Stimulated activated naive CD4-positive, alpha-beta T cell treated with Interleukin-2 at 50 U/mL for 16 hours (primary cell): ENCODE measurements at places on chromosomes 16 and 17.

GRCh38 chr17:29393436-29393835 is 3.3 kb downstream of the TAOK1 start:
- DNase-seq: no peak

DNA sequence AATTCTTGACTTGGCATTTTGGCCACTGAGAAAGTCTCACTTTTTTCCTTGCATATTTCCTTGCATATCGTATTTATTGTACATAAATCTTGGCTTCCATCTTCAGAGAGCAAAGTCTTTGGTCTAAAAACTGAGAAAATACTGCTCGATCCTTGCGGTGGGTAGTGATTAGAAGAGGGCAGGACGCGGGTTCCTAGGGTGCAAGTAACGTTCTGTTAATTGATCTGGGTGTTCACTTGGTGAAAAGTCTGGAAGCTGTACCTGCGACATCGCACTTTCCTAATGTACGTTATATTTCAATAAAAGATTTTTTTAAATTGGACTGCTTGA is 758 bp upstream of the UBALD2 start:
- DNase-seq: no peak

- no peak for DNase-seq
These were observed 240.5 kb upstream of the KCNJ16 start for GRCh38 chr17:69834494-69834893.

DNA sequence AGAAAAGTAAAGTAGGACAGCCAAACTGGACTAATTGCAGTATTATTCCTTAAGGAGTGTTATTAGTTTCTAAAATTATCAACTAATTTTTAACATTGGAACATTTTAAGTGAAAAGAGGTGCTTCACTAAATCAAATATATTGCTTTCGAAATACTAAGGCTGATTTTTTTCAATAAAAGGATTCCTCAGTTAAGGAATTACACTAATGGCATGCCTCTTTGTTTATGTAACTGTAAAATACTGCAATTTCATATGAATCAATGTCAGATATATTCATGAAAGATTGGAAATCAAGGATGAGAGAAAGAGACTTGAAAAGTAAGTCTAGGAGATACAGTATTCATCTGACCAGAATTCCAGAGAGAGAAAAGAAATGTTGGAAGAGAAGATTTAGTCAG is 129.8 kb downstream of the TANC2 start:
- no peak for DNase-seq

DNA sequence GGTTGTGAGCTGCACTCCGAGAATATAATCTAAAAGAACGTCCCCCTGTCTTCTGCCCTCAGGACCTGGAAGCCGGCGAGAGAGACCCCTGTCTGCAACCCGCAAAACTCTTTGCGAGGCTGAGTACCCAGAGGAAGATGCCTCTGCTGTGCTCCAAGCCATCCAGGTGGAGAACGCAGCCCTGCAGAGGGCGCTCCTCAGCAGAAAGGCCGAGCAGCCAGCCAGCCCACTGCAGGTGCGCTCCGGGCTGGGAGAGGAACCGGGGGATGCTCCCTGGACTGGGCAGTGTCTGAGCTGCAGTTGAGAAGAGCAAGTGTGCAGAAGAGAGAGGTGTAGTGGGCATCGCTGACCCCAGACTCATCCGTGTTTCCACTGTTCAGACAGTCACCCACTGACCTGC is 148.3 kb downstream of the KATNIP start:
- DNase-seq: no peak

DNA sequence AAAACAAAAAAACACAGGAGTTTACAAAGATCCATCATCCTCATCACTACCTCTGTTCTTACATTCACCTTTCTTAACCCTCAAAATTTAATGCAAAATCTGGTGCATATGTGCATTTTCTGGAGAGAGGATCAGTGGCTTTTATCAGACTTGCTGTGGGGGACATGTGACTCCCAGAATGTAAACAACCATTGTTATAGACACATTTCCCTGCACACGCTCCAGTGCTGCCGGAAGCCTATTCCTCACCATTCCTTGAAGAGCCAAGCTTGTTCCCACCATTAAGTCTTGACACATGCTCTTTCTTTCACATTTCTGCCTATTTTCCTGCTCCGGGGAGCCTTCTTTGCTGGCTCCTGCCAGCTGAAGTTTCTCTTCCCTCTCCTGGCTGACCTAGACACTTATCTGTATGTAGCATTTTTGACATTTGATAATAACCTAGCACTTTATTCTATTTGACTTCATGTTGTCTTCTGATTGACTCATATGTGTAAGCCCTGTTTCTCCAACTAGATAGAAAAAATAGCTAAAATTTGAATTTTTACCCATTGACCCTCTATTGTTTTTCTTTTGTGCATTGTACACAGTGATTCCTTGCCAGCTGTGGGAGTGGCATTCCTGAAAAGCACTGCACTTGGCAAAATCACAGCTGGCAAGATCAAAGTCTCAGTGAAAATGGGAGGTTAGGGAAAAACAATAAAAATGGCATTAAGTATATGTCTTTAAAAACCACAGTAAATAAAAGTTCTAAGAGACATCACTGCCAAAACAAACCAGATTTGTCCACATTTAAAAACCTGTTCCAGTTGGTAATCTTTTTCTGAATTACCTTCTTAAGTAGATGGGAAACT is 76.8 kb upstream of the CIBAR2 start:
- no peak for DNase-seq

DNA sequence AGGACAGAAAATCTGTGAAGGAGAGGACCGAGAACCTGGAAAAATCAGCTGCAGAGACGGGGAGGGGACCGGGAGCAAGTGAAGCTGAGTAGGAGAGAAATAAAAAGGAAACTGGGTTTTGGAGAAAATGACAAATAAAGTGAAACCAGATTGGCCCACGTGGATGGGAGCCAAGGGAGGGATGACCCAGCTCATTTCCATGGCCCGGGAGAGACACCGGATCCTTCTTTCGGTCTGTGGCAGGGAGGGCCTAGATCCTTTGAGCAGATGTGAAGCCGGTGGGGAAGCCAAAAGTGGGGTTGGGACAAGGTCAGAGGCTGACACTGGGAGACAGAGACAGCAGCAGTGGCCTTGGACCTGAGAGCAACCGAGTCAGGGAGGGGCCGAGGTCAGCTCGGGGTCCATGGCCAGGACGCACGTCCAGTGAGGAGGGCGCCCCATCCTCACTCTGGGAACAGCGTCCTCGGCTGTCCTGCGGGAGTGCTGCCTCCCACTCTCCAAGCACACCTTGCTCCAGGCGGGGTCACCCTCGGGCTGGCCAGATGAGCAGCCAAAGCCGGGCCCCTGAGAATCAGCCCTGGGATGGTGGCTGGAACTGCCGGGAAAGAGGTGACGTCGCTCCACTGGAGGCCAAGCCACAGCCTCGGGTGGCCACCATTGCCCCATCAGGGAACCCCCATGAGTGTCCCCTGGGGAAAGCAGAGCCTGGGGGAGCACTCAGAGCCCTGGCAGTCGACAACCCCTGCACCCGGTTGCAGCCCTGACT is 50.8 kb upstream of the CDR2 start:
- DNase-seq: no peak

DNA sequence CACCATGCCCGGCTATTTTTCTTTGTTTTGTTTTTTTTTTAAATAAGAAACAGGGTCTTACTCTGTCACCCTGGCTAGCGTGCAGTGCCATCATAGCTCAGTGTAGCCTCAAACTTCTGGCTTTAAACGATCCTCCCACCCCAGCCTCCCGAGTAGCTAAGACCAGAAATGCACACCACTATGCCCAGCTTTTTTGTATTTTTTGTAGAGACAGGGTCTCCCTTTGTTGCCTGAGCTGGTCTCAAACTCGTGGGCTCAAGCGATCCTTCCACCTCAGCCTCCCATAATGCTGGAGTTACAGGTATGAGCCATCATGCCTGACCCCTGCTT is 59.7 kb downstream of the WWP2 start:
- no peak for DNase-seq

DNA sequence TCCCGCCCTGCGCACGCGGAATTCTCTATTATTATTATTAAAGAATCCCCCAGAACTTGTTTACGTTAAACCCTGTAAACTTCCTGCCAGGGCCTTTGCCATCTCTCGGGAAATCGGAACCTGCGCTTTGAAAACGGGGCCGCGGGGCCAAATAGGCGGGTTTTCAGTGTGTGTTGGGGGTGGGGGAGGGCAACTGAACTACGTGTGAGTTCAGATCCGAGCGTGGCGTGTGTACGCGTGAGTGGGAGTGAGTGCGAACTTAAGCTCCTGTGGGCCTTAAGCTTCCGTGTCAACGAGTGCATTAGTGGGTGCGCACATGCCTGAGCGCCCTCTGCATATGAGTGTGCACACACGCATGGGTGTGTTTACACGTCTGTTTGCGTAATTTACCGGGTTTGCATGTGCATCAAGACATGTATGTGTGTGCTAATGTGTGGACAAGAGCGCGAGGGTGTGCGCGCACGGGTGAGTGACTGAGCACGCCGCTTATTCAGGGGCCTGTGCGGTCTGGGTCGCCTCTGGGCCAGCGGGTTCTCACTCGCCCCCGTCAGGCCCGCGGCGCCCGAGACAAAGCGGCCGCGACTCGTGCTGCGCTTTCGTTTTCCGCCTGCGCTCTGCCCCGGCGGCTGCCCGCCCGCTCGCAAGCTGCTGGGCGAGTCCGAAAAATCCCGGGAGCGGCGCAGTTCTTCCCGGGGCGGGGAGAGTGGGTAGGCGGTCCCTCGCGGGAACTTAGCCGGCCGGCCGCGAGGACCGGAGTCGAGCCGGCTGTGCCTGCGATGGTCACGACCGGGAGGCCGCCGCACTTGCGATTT is 1.2 kb upstream of the FOXF1 start:
- DNase-seq: no peak

- DNase-seq: no peak
These were observed 20.1 kb upstream of the RAI1 start for GRCh38 chr17:17661134-17661533.

GRCh38 chr17:54524501-54524900 is 376.2 kb upstream of the TOM1L1 start:
- no peak for DNase-seq

DNA sequence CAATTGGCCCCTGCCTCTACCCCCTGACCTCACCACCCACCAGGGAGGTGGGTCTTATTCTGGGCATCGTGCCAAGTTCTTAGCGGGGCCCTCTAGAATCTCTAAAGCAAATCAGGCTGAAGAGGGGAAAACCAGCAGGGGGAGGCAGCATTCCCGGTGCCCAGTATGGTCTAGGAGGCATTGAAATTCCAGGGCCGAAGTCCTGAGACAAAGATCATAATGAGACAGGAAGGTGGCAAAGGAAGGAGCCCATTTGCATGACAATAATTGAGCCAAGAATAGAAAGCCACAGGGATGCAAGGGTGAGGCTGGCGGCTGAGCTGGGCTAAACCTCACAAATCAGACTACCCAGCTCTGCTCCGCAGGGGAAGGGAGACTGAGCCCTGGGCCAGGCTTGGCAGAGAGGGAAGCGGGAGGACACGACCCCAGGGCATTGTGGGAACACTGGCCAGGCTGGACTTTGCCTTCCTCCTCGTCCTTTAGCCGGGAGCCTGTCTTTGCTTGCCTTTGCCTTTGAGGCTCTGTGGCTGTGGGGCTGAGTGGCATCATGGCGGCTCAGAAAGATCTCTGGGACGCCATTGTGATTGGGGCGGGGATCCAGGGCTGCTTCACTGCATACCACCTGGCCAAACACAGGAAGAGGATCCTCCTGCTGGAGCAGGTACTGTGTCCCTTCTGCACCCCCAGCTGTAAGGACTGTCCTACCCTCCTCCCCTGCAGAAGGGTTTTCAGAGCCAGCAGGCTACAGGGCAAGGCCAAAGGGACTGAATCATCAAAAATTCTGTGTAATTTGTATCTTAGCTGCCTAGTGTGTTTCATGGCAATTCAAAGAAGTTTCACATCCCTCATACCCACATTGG is at the start of gene PIPOX:
Gene PIPOX, plus strand, starts transcription at position 463 of the 860 bp plus-strand sequence. Its CDS starts 85 bp downstream, at position 548.
- no peak for DNase-seq

GRCh38 chr16:75588716-75589115 is 22.5 kb downstream of the GABARAPL2 start:
- DNase-seq: no peak

DNA sequence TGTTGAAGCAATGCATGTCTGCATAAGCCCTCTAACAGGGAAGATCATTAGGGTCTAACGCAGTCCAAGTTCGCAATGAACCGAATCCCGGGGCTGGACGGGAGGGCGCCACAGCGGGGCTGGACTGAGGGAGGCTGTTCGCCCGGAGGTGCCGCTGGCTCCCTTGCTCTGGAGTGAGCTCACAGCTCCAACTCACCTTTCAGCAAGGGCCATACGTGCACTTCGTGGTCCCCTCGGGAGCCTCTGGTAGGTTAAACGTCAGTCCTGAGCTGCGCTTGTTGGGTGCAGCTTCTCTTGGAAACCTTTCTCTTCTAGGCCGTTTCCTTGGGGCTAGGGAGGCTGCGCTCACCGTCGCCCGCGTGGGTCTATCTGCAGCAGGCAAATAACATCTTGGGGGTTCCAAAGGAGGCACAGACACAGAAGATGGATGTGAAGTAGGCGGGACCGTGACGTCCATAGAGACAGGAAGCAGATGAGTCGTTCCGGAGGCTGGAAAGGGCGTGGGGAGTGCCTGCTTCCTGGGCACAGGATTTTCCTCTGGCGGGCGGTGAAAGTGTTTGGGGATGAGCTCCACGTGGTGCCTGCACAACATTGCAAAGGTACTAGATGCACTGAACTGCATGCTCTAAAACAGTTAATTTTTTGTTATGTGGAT is 21.9 kb downstream of the ATP2C2 start:
- DNase-seq: no peak

- DNase-seq: peak; percentile 30
These were observed 3.1 kb downstream of the RNF227 start for GRCh38 chr17:7912927-7913524.

DNA sequence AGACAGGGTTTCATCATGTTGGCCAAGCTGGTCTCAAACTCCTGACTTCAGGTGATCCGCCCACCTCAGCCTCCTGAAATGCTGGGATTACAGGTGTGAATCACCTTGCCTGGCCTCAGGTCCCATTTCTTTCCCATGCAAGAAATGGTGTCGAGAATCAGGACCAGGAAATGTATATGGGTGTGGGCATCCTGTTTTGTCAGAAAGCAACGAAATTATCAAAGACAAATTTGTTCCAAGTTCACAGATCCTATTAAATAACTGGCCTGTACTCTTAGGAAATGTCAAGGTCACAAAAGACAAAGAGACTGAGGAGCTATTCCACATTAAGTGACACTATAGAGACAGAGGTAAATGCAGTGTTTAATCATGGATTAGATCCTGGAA is 17.1 kb upstream of the ST6GALNAC1 start:
- no peak for DNase-seq

- DNase-seq: no peak
These were observed 51.1 kb upstream of the SLC47A1 start for GRCh38 chr17:19482576-19482975.

DNA sequence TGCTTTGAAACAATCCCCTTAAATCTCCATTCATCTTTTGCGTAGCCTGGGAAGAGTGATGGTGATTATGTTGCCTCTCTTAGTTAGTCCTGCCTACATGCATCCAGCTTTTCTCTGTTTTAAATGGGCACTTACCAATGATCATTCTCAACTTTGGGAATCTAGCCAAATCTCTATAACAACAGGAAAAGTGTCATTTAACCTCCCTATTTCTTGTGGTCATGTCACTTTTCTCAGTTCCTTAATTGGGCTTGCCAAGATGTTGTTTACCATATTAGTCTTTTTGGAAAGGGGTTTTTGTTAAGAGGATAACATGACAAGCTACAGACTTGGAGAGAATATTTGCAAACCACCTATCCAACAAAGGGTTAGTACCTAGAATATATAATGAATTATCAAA is 15.6 kb upstream of the CLEC10A start:
- no peak for DNase-seq
